ENCODE measurements at places on chromosomes 2 and 18. TPM values are rescaled to one million over a fixed set of nuclear protein-coding genes. Genes with fewer than 3 reads are reported as not detected.

- DNase-seq: no peak
These were observed 104.9 kb upstream of the CAVIN2 start for GRCh38 chr2:191951832-191952231.

- DNase-seq: no peak
These were observed 90.6 kb upstream of the HNMT start for GRCh38 chr2:137873536-137874244.

- DNase-seq: no peak
These were observed 161.1 kb downstream of the CCBE1 start for GRCh38 chr18:59536166-59536565.

GRCh38 chr2:88671786-88672427 is 19.6 kb upstream of the RPIA start:
- DNase-seq: no peak

DNA sequence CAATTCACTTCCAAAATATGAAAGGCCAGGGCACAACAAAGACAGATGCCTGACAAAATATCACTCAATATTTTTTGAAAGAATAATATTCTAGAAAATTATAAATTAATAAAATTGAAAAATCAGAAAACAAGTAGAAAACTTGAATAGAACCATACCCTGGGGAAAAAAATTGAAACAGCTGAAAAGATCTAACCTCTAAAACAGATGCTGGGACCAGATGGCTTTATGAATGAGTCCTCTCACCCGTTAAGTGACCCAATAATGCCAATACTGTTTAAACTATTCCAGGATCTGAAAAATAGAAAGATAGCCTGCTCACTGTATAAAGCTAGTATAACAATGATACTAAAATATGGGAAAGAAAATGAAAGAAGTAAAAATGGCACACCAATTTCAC is 322.3 kb upstream of the VWC2L start:
- no peak for DNase-seq

The ATOH8 gene
- total RNA-seq: not detected

The SLC23A3 gene
- total RNA-seq: 0.65 TPM
